ENCODE measurements at places on chromosomes 4 and X.

GRCh38 chr4:77652237-77652897 lies 46.7 kb downstream of the CXCL13 start:
- no peak for DNase-seq

GRCh38 chr4:147707892-147708672 lies 23.8 kb upstream of the ARHGAP10 start:
- peak; percentile 29 for DNase-seq

DNA sequence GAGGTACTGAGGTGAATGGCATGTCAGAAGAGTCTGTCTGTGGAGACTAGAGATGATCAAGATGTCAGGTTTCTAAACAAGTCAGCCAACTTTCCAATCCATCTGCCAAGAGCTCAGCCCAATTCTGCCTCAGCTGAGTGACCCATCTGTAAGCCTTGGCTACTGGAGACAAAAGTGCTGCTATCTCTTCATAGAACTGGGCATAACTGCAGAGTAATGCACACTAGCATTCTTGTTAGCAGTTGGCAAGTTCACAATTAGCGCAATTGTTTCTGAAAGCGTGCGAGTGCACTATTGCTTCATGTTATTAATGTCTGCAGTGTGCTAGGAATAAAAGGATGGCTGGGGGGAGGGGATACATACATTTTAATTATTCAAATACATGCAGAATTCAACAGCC lies 32.9 kb upstream of the SH3D19 start:
- DNase-seq, result no peak

- DNase-seq, result no peak
Measured at GRCh38 chrX:73964579-73964978, 339.4 kb upstream of the ZCCHC13 start.

- no peak for DNase-seq
Measured at GRCh38 chr4:103171006-103171405, 27.1 kb downstream of the CENPE start.

DNA sequence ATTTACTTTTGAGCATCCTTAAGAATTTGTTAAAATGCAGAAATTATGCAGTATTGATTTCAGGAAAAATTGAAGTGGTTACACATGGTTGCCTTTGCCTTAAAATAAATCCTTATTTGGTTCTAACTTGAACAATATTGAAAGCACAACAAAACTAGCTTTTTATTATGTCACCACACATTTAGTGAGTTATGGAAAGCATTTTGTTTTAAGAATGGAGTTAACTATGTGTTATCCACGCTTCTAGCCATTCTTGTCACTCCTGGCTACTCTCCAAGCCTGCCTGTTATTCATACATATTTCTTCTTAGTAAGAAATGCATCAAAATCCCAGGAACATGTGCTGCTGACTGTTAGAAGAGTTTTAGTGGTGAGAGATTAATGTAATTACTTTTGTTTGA lies 73.9 kb downstream of the FAT4 start:
- no peak for DNase-seq
